Thymus (tissue), 14 donors: ENCODE measurements at places on chromosomes 6 and 20. TPM values are rescaled to one million over a fixed set of nuclear protein-coding genes. Genes with fewer than 3 reads are reported as not detected.

Gene NOX3
- total RNA-seq = not detected

Gene PCED1A
- total RNA-seq = 25.1 TPM

Gene PNLDC1
- 0.28 TPM for total RNA-seq

Gene NR2E1
- total RNA-seq = 0.05 TPM

Gene WFDC12
- total RNA-seq = 1.0 TPM

Gene PI3
- 6.5 TPM for total RNA-seq

Gene MTHFD1L
- 13.9 TPM for total RNA-seq

Gene NMBR
- not detected for total RNA-seq

Gene DOK5
- total RNA-seq = 0.76 TPM

Gene WFDC5
- 0.52 TPM for total RNA-seq

Gene PKHD1
- total RNA-seq = 0.05 TPM

Gene HLA-DOA
- total RNA-seq = 38.8 TPM

Gene ULBP2
- 0.66 TPM for total RNA-seq

Gene SOX18
- total RNA-seq = 0.66 TPM

Gene SPTLC3
- total RNA-seq = 3.4 TPM

Gene OR2J1
- total RNA-seq = not detected
